ENCODE measurements at places on chromosomes 13 and 19. TPM values are rescaled to one million over a fixed set of nuclear protein-coding genes. Genes with fewer than 3 reads are reported as not detected.

Gene CYP2B6
- not detected for total RNA-seq

Gene ERICH6B
- not detected for total RNA-seq

Gene DPF1
- 4.3 TPM for total RNA-seq

Gene LCP1
- total RNA-seq, result 0.30 TPM

Gene ERICH4
- total RNA-seq, result not detected

Gene SUPT20H
- 21.1 TPM for total RNA-seq

Gene ZNF135
- not detected for total RNA-seq

Gene KANK2
- 35.1 TPM for total RNA-seq

Gene PRPF31
- 112 TPM for total RNA-seq

Gene SPINT2
- 379 TPM for total RNA-seq

Gene SF3A2
- 77.1 TPM for total RNA-seq

Gene TDRD12
- total RNA-seq, result 0.10 TPM

Gene EDNRB
- not detected for total RNA-seq

Gene MTRF1
- 4.6 TPM for total RNA-seq

Gene ZNF763
- total RNA-seq, result not detected

Measured in A549 treated with CpdA at 1 μM for 4 hours (cell line).